NCI-H1092 (cell line): ENCODE measurements at places on chromosomes 2 and 18.
A peak's percentile ranks its signal among the peaks of the same experiment; 100 is the strongest.

DNA sequence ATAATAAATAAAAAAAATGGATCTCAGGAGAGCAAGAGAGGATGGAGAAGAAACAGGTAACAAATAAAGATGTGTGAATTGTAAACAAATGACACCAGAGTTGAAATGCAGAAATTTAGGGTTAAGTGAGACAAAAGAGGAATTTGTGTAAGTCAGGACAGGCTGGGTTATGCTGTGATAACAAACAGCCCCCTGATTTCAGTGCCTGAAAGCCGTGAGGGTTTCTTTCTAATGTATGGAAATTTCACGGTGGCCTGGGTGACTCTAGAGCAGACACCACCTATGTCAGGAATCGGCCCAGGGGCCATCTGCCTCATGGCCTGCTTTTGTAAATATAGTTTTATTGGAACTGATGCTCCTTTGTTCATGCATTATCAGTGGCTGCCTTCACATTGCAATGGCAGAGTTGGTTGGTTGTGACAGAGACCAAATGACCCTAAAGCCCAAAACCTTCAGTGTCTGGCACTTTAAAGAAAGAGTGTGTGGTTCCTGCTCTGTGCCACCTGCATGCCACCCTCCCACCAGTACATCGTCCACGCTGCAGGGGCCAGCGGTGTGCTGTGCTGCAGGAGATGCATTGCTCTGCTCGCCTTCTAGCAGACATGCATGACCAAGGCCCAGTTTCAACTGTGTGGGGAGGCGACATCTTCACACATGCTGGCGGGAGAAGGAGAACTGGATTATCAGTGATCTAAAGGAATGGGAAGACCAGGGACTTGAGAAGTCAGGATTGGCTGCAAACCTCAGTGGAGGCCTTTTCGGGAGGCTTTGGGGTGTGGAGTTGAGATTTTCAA, 221.2 kb upstream of the APCDD1 start:
- DNase-seq: no peak

GRCh38 chr2:20431772-20432171, 15.1 kb upstream of the RHOB start:
- DNase-seq: no peak

- DNase-seq: no peak
These were observed 78.3 kb upstream of the ASB18 start for GRCh38 chr2:236342507-236342906.

DNA sequence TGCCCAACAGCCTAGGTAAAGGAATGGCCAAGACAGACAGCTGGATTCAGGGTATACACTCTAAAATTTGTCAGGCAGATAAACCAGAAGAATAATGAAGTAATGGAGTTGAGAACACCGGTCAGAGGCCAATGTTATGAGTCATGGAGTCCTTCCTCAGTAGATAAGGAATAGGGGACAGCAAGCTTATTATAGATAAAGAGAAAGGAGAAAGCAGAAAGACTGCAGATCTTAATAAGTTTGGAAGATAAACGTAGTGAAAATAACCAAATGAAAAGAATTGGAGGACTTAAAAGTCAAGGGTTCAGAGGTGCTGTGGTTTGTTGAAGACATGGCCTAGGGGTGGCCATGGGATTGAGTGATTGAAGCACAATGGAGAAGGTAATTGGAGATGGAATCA, 63.5 kb upstream of the NFE2L2 start:
- no peak for DNase-seq

DNA sequence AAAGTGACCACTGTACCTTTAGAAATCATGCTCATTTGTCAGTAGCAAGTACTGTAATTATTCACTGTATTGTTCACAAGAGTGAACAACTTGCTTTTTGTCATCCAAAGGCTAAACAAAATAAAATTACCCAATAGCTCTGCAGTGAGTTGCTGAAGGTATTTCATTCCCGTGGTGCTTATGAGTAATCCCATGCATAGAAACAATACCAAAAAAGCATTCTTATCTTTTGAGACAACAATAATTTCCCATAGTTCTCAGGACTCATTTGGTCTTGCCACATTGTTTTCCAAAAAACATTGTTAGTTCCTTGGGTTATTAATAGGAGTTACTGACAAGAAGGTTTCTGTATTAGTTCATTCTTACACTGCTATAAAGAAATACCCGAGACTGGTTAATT, 503.2 kb upstream of the FAM98A start:
- no peak for DNase-seq

- DNase-seq: no peak
These were observed 612.1 kb downstream of the KCNJ3 start for GRCh38 chr2:155310589-155310988.

DNA sequence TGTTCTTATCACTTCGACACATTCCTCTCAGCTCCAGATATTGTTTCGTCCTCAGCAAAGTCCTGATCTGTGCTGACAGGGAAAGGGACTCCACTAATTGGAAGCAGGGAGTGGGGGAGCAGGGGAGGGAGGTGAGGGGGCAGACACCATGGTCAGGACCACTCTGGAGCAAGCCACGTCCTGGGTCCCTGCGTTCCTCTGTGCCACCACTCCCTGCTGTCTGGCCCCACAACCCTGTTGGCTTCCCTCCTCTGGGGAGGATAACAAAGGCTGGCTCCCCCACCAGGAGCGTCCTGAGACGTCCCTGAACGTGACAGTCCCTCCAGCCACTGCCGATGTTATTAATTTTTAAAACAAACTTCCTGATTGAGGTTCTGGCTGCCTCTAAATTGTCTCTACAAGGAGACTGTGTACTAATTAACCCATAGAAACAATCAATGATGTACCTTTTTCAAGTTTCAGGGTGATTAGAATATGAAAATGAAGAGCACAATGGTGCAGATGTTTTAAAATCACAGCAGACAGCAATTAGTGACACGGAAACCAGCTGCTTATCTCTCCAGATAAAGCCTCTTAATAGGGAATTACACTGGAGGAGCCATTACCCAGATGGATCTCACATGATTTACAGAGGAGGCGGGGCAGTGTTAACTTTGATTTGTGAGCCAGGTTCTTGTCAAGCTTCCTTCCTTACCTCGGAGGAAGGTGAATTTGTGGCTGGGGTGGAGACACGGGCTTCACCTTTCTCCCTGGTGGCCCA, 257.5 kb downstream of the SETBP1 start:
- DNase-seq: peak; percentile 87

GRCh38 chr2:22600156-22600555, 784.8 kb upstream of the KLHL29 start:
- DNase-seq: no peak

GRCh38 chr2:219071131-219071816, 10.6 kb upstream of the IHH start:
- DNase-seq: no peak

DNA sequence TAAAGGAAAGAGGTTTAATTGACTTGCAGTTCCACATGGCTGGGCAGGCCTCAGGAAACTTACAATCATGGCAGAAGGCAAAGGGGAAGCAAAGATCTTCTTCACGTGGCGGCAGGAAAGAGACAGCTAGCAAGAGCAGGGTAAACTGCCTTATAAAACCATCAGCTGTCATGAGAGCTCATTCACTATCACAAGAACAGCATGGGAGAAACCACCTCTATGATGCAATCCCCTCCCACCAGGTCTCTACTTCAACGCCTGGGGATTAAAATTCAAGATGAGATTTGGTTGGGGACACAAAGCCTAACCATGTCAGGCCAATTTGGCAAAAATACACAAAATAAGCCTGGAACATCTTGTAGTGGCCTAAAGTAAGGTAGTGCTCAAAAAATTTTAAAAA, 152.6 kb downstream of the COL6A3 start:
- no peak for DNase-seq

DNA sequence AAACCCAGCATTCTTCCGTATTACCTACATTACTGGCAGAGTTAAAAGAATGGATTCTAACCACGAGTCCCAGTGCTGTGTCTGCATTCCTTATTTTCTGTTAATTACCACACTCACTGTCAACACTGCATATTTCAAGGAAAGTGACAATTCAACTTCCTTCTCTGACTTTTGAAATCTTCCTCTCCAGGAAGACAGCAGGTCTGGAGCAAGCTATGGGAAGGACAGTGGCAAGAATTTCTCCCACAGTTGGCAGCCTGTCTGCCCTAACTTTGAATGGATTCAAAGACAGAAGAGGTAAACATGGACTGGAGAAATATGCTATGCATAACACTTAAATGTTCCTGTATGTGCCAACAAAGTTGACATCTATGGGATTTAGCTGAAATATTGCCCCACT, 700.5 kb upstream of the CHAC2 start:
- DNase-seq: no peak

- DNase-seq: no peak
These were observed 40.5 kb upstream of the RTN4 start for GRCh38 chr2:55090702-55091101.

DNA sequence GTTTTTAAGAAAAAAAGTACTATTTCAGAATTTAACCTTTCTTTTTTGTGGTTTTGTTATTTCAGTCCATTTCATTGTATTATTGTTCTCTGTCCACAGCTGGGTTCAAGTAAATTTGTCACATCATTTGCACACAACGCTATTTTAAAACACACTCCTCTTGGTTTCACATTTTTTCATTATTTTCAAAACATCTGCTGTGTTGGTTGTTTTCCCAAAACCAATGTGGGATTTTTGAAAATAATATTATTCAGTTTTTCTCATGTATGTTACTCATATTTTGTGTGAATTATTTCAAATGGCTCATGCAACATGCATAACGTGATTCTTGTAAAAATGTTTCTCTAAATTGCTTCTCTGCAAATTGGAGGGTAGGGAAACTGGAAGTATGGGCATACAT, 589.2 kb downstream of the METTL4 start:
- no peak for DNase-seq

DNA sequence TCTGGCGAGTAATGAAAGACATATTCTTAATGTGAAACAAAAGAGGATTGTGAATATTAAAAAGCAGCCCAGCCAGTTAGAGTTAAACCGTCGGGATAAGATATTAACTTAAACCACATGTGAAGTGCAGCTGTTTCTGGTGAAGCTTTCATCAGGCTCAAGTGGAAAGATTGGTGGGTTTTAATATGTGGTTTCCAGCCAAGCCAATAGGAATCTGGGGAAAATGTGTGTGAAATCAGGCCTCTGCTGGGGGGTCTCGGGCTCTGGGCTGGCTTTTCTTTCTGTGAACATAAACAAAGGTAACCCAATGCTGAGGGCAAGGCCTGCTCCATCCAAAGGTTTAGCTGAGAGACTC, 279.6 kb downstream of the SLC4A3 start:
- DNase-seq: no peak

DNA sequence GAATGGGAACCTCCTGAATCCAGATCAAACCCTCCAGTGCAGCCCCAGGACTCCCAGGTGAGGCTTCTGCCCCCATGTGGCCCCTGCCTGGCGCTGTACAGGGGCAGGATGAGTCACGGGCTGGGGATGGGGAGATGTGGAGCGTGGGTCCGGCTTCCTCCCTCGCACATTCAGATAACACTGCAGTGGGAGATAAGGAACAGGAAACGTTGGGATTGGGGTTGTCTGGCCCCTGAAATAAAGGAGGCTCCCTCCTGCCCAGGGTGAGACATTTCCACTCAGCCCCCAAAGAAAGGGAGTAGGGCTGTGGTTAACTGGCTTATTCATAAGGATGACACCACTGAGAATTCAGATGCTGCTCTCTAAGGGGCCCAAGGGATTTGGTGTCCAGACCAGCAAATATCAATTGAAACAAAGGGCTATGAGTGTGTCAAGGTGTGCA, 30.7 kb downstream of the IGFBP5 start:
- no peak for DNase-seq

DNA sequence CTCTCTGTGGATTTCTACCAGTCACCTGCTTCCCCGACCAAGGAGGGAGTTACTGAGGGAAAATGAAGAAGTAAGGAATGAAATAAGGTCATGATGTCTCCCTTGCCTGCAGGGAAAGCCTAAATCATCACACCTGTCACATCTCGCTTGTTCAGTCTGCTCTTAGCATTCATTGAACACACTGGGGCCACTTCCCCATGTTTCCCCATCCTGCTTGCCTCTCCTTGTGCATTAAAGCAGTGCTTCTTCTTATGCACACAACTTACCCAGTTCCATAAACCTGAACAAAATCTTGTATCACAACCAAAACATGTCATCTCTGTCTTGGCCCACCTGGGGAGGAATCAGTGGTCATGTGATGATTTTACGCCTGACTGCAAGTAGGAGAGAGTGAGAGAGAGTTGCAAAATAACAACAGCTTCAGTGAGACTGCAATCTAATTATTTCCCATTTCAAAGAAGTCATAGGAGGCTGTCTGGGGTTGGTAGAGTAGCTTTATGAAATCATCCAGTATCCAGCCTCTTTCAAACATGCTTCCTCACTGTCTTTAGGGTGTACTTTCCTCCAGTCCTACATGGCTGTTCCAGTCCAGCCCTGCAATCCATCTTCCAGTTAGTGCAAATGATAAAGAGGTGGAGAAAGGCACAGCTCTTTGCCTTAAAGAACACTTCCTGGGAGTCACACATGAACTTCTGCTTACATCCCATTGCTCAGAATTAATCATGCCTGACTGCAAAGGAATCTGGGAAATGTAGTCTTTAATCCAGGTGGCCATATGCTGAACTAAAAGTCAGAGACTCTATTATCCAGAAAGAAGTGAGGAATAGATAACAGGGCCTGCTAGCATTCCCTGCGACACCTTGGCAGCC, 220.1 kb downstream of the HAUS1 start:
- no peak for DNase-seq

GRCh38 chr2:190984595-190984994, 29.4 kb downstream of the STAT1 start:
- no peak for DNase-seq

GRCh38 chr18:24112874-24113615, 25.8 kb upstream of the CABYR start:
- no peak for DNase-seq

DNA sequence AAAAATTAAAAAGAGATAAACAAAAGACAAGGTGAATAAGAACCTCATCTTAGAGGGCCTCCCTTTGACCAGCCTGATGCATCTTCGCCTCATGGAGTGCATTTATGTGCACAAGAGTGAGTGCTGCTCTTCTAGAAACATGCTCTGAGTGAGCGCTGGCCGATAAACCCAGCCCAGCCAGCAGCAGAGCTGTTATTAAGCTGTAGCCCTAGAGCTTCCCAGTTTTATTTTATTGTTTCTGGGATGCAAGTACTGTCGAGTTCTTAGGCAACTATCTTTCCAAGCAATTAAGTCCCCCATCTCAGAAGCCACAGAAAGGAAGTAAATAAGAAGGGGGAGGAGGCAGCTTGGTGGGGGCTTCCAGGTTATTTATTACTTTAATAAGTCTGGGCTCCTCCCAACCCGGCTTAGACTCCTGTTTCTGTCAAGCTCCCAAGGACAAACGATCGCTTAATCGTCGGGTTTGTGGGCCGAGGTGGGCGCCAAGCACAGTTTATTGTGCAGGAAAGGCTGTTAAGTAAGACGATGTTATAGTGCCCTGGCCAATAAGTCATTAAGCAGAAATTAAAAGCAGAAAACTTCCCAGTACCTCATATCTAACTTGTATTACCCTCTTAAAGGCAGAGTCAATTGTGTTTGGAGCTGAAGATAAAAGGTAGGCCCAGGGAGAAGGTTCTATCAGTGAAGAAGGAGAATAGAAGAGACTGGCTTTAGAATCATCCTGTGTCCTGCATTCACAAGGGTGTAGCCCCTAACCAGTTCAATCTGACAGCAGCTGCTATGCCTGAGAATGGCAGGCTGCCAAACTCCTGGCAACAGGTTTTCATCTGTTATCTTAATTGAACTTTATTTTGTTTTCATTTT, 176.3 kb downstream of the PIK3C3 start:
- peak; percentile 56 for DNase-seq
